Activated CD8-positive, alpha-beta memory T cell treated with anti-CD3 and anti-CD28 coated beads, Interleukin-2, amount 10 ng/mL, durations not matched to agents 7 days and 5 days (primary cell): ENCODE measurements at places on chromosomes 1 and 21. TPM values are rescaled to one million over a fixed set of nuclear protein-coding genes. Genes with fewer than 3 reads are reported as not detected.

The CR2 gene
- total RNA-seq = not detected

The C1orf21 gene
- 9.6 TPM for total RNA-seq

The NOTCH2NLA gene
- total RNA-seq = 38.9 TPM

The AHDC1 gene
- total RNA-seq = 15.8 TPM

The DCST1 gene
- total RNA-seq = not detected

The SPOCD1 gene
- not detected for total RNA-seq

The CADM3 gene
- total RNA-seq = not detected

DNA sequence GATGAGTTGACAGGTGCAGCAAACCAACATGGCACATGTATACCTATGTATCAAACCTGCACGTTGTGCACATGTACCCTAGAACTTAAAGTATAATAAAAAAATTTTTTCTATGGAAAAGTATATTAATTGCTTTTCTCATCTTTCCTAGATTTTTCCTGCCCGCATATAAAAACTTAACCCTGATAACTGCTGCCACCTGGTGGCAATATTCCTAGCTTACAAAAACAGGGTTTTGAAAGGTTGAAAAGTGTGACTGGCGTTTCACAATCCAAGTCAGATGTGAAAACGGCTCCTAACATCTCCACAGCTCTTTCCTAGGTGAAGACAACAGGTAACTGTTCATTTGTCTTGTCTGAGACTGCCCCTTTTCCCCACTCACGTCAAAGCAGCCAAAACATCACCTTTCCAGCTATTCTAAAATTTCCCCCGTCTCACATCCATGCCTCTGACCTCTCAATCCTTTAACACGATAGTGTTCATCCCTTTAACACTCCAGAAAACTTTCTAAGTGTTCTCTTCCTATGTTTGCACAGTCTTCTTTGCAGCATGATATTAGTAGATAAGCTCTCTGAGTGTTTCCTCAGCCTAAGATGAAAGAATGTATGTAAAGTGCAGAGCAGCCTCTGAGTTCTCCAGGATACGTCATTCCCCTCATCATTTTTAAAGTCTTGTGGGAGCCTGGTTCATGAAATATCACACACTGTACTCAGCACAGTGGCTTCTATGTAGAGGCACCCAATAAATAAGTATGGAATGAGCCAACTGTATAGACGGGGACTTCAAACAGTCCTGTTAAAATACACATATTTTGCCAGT lies 27.5 kb downstream of the OVGP1 start:
- peak; percentile 56 for DNase-seq

- DNase-seq = no peak
These were observed 52.0 kb upstream of the GADD45A start for GRCh38 chr1:67632811-67633655.

GRCh38 chr1:98081944-98082343 lies 161.1 kb upstream of the DPYD start:
- DNase-seq = no peak

DNA sequence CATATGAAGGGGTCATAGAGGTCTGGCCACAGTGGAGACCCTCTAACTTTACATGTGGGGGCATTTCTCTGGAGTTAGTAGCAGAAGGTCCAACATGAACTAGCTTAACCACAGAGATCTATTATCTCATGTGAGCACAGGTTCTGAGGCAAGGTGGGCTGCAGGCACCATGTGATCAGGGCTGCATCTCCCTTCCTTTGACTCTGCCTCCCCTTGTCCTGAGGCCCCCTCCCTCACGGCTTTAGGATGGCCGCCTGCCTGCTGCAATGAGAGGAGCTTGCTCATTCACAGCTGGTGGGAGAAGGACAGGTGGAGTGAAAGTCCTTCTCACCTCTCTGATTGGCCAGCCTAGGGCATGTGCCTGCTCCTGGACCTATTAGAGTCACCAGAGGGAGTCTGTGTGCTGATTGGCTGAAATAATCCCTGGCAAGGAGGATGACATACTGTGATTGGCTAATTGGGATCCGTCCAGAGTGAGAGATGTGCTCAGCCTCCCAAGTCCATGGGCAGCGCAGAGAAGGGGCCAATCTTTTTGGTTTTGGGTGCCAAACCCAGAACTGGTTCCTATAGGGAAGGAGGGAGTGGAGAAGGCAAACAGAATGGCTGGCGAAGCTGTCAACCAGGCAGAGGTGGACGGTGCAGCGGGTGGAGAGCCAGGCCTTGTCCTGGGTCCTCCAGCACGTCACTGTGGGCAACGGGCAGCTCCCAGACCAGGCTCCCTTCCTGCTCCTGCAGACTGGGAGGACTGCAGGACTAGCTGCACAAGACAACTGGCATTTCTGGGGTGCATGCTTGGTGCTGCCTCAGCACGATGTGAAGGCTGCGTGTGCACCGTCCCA lies 39.4 kb upstream of the C1orf174 start:
- no peak for DNase-seq

- no peak for DNase-seq
These were observed 67.1 kb downstream of the GFI1 start for GRCh38 chr1:92419642-92420041.

DNA sequence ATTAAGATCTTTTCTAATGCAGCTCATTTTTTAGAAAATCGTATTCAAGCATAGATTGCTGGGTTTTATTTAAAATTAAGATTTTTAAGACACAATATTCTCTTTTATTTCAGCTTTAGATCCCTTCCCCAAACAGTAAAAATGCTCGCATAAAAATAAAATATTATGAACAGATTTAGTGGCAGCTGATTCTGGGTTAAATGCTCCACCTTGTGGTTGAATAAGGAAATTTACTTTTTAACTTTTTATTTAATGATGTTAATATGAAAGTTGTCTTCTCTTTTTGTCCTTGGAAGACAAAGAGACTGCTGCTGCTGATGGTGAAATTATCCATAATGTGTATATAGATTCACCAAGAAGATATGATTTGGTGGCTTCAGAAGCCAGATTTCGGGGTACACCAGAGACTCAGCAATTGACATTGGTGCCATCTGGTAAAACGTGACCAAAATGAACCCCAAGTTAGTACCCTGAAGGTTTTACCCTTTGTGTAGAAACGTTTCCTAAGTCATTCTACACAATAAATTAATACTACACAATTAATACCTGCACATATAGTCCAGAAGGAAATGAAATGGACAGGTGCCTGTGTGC lies 128.0 kb downstream of the ADAMTS1 start:
- DNase-seq = no peak

GRCh38 chr1:218361298-218362065 lies 16.3 kb downstream of the TGFB2 start:
- DNase-seq = no peak

GRCh38 chr1:209601809-209602657 lies 18.5 kb downstream of the CAMK1G start:
- DNase-seq = peak; percentile 55

- DNase-seq = no peak
These were observed 55.8 kb upstream of the SGIP1 start for GRCh38 chr1:66478116-66478515.

- DNase-seq = peak; percentile 63
These were observed 16.0 kb upstream of the EPS15 start for GRCh38 chr1:51535006-51535592.

- no peak for DNase-seq
These were observed 52.7 kb downstream of the MIGA1 start for GRCh38 chr1:77831976-77832711.

- DNase-seq = no peak
These were observed 1.4 kb upstream of the MIA3 start for GRCh38 chr1:222616525-222616924.

DNA sequence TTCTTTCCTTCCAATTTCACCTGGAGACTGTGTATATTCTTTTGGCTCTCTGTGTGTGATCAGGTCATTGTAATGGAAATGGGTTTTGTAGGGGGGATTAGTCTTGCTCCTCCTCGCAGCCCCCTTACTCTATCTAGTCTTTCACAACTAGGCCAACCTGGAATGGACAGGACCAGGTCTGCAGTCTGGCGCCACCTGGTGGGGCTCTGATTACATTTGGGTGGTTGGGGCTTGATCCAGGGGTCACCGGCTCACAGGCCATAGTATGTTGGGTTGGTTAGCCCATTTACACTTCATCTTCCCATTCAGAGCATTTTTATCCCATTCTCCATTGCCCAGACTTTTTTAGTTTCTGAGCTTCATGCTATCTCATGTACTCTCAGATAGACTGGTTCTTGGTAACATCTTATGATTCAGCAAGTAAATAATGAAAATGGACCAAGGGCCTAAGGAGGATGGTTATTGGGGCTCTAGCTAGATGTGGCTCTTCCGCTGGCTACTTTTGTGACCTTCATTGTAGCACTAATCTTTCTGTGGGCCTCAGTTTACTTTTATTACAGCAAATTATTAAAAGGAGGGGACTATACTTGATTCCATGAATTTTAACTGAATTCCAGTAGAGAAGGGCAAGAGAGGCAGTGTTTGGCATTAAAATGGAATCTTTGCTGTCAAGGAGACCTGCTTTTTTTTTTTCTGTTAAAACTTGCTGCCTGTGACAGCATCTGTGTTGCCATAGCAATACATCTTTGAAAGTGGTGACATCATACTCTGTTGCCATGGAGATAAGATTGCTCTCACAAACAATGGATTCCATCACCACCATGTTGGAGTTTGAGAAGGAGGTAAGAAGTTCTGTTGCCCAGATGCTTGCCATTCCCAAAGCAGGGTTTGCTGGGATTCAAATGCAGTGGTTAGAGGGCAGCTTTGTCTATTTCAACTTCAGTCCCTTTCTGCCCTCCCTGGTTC lies 150.1 kb downstream of the PLXNA2 start:
- peak; percentile 70 for DNase-seq

DNA sequence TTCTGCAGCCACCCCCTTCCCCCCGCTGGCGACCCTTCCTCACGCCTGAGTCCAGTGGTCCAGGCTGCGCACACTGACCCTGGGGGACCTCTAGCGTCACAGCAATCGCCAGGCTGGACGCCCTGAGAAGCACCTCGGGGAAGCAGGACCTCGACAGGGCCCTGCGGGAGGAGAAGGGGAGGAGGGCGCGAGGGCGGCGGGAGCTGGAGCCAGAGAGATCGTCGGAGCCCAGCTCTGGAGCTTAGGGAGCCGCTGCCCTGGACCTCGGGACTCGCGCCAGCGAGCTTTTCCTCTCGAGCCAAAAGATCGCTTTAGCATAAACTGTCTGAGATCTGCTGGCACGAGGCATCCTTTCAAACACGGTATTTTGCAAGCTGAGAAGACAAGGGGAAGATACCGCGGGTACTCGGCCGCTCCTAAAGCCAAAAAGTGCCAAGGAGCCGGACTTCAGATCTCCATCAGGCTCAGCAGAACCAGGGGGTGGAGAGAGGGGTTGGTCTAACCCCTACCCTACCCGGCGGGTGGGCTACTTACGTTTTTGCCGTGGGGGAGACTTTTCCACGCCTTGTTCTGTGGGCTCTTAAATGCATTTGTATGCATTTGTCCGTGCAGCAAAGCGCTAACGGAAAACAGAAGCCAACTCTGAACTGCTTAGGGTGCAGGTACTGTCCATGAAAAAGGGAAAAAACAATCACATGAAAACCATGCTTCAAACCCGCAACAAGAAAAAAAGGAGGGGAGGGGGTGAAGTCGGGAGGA lies 586 bp downstream of the COL24A1 start:
- no peak for DNase-seq

DNA sequence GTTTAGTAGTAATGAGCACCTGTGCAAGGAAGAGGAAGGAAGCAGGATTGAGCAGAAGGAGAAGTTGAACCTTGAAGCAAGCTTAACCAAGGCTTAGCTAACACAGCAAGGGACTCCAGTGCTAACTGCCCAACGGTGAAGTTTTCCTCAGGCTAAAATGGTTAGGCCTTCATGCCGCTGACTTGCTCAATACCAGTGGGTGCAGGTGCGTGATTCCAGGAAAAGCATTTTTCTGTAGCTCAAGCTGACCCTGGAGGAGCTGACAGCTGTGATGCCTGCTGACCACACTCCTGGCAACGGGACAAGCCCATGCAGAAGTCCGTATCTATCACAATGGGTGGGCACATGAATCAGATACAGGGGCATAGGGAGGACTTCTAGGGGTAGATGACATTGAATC lies 76.5 kb upstream of the FGGY start:
- no peak for DNase-seq

DNA sequence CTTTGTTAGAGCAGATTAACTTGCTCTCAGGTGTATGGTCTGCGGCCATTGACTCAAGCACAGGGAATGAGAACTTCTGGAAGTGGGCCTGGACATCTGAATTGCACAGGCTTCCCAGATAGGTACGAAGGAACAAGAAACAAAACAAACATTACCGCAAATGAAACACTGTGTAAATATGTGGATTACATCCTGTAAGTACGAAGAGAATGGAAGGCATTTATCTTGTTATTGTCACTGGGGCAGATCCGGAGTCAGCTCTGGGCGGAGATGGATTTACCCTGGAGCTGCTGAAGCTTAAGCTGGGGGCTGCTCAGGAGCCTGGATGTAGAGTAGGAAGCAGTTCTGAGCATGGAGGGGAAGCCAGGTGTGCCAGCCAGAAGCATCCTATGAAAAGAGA lies 6.8 kb downstream of the HES2 start:
- no peak for DNase-seq

DNA sequence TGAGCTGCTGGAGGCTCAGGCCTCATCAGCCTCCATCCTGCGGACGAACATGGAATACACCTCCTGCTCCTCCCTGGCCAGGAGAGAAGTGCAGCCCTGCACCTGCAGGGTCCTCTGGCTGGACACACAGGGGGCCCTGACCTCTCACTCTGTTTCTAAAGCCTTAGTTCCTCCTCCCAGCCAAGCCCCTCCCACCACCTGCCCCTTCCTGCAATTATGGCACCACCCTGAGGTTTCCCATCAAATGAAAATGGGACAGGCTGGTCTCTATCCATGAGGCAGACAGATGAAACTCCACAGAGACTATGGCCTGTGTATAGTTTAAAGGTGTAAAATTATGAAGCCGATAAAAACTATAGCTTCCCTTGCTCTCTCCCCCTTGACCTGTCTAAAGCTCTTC lies 42.6 kb downstream of the CACNA1S start:
- no peak for DNase-seq

DNA sequence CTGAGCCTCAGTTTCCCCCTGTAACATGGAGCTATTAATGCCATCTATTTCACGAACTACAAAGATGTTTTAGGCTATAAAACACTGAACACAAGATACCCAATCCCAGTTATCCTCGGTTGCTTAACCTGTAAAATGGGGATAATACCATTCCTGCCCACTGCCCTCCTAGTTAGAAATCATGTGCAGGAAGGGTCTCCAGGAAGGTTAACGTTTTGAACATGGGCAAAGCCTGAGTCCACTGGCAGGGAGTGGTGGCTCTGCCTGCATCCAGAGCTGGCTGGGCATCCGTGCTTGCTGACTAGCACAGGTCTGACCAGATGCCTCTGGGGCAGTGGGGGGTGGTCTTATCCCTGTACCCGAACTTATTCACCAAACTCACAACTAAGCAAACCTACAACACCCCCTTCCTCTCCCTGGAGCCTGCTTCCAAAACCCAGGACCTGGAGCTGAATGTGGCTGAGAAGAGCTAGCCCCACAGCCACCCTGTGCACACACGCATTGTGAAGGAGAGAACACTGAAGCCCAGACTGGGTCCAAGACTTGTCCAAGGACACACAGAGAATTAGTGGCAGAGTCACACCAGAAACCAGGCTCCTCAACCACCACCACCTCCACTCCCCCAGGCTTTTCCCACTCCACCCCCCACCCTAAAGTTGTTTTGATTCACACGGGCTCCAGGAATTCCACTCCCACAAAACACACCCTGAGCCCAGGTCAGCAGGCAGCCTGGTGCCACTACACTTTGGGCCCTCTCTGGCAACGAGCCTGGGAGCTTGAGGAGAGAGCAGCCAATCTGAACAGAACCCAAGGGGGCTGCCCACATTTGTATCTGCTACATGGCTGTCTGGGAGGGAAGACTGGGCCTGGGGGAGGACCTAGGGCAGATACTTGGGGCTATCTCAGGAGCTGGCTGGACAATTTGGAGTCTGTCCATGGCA lies 1.6 kb downstream of the E2F2 start:
- no peak for DNase-seq

- no peak for DNase-seq
These were observed 35.7 kb downstream of the SDC3 start for GRCh38 chr1:30872948-30873263.

- DNase-seq = no peak
These were observed 39.0 kb upstream of the CD5L start for GRCh38 chr1:157880621-157881020.
